Stimulated activated CD8-positive, alpha-beta memory T cell treated with anti-CD3 and anti-CD28 coated beads, Interleukin-12 subunit alpha, Interleukin-12 subunit beta, amount 100 ng/mL, for 1 hour (primary cell): ENCODE measurements at places on chromosomes 12 and 14.

GRCh38 chr14:89701211-89702043 is 253.1 kb downstream of the EFCAB11 start:
- DNase-seq: peak; percentile 67

DNA sequence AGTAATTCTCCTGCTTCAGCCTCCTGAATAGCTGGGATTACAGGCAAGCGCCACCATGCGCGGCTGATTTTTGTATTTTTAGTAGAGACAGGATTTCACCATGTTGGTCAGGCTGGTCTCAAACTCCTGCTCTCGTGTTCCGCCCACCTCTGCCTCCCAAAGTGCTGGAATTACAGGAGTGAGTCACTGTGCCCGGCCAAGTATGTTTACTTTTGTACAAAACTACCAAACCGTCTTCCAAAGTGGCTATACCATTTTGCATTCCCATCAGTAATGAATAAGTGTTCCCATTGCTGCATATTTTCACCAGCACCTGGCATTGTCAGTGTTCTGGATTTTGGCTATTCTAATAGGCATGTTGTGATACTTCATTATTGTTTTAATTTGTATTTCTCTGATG is 8.4 kb upstream of the KRT6A start:
- no peak for DNase-seq

GRCh38 chr12:45914090-45914489 is 76.3 kb downstream of the SCAF11 start:
- DNase-seq: no peak

DNA sequence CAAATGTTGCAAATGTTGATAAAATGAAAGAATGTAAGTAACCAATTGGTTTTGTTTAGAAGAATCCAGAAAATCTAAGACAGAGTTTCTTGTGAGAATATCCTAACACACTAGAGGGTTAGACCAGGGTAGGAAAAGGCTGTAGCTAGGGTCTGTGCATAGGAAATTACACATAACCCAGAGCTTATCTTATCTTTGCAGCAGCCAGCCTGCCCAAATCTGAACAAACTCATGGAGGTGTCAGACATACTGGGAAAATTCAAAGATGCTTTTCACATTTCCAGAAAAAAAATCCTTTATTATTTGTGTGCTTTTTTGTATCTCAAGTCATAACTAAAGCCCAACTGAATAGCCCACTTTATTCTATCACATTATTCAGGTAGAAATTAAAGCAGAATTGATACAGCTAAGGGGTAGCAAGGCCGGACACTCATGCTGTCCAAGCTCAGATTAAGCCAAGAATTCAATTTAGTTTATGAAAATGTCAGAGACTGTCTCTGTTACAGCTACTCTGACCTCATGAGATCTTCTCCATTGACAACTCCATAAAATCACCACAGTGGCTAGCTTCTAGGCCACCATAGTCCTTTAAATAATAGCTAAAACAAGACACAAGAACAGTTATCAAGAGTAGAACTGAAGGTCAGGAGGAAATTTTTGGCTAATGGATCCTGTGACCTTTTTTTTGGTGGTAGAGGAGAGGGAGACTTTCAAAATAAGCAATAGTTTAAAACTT is 169.6 kb upstream of the RASSF8 start:
- DNase-seq: no peak

DNA sequence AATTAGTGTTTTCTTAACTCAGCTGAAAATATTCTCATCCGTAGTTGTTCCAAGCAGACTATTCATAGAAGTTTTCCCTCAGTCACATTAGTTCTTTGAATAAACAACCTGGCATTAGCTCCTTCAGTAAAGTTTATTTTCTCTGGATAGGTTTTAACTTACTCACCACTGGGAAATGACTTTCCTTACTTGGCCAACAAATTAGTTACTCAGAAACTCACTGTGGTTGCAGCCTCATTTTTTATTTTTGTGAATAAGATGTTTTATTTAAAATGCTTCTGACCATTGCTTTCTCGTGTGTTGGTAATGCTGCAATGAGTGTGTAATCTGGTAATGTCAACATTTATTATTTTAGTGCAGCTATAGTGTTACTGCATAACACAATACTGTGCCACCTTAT is 74.9 kb downstream of the NOVA1 start:
- no peak for DNase-seq
